ENCODE measurements at places on chromosomes 16 and 17.

GRCh38 chr17:4987767-4988567 is 492 bp upstream of the CAMTA2 start:
- no peak for DNase-seq

GRCh38 chr16:526181-527014 is 1.1 kb upstream of the CAPN15 start:
- DNase-seq, result no peak

DNA sequence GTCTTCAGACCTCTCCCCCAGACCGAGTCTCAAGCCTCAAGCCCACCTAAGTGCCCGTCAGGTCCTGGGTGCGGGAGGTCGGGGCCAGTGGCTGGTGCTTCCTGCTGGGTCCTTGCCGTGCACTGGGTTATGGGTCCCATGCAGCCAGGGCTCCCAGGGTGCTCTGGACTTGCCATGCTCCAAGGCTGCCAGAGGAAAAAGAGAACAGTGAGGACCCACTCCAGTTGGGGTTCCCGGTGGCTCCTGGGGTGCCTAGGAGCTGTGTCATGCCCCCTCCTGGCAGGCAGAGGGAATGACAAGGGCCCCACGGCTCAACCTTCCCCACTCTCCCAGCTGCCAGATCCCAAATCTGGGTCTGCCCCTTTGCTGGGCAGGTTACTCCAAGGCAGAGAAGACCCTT is 3.8 kb downstream of the SNX20 start:
- no peak for DNase-seq

- no peak for DNase-seq
Observed at GRCh38 chr17:62591333-62591732, 36.1 kb upstream of the MRC2 start.

- no peak for DNase-seq
Observed at GRCh38 chr17:17363638-17364337, 60.6 kb downstream of the NT5M start.

- DNase-seq, result no peak
Observed at GRCh38 chr16:2333772-2334379, 6.7 kb downstream of the ABCA3 start.

DNA sequence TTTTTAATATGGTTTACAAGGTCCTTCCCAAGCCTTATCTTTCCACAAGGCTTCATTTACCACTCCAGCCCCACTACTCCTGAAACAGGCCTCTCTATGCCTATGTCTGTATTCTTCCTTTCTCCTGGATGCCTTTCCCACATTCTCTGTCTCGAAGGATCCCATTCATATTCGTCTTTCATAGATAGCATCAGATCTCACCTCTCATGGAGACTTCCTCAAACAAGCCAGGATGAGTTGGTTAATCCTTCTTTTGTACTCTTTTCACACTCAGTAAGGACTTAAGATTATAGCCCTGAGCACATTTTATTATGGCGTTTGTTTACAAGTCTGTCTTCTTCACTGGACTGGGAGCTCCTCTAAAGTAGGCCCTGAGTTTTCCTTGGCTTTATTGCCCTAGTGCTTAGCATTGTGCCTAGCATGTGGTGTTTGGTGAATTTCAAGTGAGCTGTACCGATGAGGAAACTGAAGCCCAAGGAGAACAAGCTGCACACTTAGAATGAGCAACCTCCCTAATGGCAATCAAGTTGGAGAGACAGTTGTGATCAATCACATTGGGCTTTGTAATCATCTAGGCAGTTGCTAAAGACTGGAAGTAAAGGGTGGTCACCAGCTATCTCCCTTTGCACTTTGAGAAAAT is 10.0 kb upstream of the TBX4 start:
- no peak for DNase-seq

DNA sequence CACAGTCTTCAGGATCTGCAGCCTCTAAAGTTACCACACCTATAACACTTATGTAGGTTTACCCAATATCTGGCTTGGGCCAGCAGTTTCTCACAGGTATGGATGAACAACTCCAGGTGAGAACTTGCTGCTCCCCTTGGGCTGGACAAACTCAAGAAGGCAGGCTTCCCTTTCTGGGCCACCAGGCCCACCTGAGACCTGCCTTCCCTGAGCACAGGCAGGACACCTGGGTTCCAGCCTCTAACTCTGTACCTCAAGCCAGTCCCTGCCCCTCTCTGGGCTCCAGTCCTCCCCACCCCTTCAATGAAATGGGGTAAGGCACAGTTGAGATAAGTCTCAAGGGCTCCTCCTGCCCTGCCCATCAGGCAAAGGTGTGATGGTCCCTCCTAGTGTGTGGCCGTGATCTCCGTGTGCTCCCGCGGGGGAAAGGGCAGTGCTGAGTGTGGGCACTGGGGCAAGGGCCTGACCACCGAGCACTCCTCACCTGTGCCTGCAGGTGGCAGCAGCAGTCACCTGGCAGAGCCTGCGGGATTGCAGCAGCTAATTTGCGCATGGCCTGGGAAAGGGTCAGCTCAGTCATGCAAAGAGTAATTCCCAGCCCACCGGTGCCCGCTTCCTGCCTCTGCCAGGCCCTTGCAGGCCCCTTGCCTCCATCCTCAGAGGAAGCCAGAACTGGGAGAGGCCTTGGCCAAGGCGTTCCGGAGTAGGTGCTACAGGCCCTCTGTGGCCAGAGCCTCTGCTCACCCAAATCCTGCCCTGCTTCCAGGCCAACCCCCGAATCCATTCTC is 28.2 kb upstream of the ADGRG1 start:
- DNase-seq, result no peak

DNA sequence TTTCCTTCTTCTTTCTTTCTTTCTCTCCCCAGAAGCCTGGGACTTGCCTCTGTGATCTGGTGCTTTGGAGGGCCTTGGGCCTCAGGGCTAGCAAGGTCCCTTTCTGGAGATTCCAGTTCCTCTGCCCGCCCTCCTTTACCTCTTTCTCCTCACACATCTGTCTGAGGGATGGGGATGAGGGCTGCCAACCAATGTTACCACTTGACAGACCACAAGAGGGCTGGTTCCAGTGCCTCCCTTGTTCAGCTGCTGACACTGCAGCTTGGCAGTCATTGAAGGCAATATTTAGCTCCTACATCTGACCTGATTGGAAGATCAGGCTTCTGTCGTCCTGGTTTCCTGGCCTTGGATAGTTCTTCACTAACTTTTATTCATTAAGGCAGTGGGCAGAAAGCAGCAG is 3.6 kb upstream of the ZNF652 start:
- DNase-seq, result no peak

DNA sequence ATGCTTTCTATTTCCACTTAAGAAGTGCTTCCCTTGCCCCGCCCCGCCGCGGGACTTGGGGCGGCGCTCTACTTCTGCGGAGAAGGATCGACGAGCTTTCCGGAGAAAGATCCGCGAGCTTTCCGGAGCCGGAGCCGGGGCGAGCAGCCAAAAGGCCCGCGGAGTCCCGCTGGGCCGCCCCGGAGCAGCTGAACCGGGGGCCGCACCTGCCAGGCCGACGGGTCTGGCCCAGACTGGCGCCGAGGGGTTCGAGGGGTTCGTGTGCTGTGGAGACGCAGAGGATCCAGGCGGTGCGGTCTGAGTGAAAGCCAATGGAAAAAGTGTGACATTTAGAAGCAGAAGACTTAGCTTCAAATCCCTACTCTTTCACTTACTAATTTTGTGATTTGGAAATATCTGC is 50.8 kb downstream of the TBC1D26 start:
- no peak for DNase-seq

DNA sequence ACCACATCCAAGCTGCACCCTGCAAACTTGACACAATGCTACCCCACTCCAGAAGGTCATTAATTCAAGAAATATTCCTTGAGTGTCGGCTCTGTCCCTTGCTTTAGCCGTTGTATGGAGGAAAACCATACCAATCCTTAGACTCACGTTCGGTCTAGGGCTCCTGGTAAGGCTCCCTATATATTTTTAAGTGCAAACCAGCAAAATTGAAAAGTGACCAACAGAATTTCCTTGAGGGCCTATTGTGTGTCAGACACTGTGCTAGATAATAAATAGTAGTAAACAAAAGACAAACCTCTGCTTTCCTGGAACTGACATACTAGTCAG is 390 bp upstream of the BBS2 start:
- DNase-seq, result no peak

DNA sequence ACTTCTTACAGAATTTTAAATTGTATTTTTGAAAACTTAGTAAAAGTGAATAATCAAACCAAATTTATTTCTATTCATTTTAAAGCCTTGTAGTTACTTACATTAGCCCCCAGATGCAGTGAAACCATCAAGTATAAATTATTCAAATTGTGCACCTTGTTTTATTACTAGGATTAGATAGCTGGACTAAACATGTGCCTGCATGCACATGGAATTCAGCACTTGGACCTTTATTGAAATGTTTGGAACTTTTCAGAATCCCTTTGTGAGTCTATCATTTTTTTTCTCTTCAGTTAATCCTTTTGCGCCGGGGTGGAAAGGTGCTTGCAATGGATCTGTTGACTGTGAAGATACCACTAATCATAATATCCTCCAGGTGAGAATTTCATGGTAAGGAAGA is 4.7 kb downstream of the ZPBP2 start:
- DNase-seq, result no peak
